ENCODE measurements at places on chromosomes 13 and 19.

- DNase-seq, result peak; percentile 39
Observed at GRCh38 chr19:31436121-31436776, 87.0 kb upstream of the TSHZ3 start.

GRCh38 chr13:108360139-108360538 is 90.6 kb downstream of the TNFSF13B start:
- DNase-seq, result no peak

- no peak for DNase-seq
Observed at GRCh38 chr19:14603990-14604387, 21.1 kb downstream of the CLEC17A start.

DNA sequence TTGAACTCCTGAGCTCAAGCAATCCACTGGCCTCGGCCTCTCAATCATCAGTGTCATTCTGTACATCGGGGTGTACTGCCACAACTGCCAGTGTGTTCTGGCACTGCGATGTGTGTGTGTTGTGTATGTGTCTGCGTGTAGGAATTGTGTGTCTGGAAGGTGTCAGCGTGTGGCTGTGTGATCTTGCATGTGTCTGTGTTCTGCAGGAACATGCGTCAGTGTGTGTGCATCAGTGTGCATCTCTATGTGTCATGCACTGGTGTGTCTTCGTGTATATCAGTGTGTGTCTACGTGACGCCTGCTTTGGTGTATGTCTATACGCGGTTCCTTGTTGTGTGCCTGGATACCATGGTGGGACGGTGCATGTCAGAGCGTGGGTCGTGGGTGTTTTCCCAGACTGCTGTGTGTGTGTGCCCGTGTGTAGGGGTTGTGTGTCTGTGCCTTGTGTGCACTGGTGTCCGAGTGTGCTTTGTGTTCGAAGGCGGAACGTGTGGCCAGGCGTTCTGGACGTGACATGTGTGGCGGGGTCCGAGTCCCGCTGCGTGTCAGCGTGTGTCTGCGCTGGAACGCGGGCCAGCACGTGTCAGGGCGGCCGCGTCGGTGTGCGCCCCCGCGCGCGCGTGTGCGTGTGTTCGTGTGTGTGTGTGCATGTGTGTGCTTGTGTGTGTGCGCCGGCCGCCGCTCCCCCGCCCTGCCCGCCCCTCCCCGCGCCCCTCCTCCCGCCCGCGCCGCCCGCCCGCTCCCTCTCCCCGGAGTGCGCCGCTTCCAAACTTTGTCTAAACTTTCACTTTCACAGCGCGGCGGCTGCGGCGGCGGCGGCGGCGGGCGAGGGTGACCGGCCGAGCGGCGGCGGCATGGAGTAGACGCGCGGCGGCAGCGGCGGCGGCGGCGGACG is at the start of gene NFIX:
Gene NFIX, plus strand, starts transcription at position 775 of the 895 bp plus-strand sequence. CDS start 363 bp downstream, outside the sequence.
- DNase-seq, result peak; percentile 89

DNA sequence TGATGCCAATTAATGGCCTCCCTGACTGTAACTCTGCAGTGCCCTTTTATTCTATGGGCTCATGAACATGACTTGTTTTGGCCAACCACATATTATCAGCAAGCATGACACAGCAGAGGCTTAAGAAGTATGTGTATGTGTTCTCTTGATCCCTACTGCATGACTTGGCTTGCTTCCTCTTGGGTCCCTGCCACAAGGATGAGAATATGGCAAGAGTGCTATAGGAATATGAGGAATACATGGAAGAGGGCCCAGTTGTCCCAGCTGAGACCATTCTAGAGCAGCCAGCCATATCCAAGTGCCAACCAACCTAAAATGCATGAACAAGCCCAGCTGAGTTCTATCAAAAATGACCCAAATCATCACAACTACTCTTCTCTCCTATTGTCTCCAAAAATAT is 576.7 kb upstream of the PCDH9 start:
- no peak for DNase-seq

- DNase-seq, result no peak
Observed at GRCh38 chr13:48624858-48625257, 28.9 kb upstream of the CYSLTR2 start.

DNA sequence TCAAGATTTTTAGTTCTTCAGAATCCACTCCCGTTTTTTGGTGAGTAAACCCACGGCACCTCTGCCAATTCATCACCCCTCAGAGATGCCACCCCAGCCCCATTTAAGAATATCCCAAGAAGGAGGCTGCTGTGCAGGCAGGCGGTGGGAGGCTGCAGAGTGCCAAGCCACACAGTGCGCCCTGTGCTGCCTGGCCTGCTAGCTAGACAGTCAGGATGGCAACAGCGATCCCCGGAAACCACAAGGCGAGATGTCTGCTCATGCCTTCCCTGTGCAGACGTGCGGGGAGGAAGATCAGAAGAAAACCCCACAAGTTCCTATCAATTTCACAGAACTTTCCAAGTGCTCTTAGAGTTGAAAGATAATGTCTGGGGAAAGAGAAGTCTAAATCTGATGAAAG is 64.8 kb upstream of the GPR183 start:
- no peak for DNase-seq

DNA sequence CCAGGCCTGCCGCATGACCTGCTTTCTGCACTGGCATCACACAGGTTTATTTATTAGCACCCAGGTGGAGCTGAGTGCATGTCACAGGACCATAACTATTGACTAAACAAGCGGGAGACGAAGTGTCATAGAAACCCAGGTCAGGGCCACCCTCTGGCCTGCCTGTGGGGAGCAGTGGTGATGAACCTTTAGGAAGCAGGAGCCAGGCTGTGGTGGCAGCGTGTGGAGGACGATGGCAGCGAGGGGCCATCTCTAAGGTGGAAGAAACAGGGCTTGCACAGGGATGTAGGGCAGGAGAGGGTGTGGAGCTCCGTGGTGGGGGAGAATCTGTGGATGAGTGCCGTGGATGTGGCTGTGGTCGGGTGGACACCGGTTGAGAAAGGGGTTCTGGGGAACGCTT is 275.3 kb downstream of the TEX29 start:
- DNase-seq, result no peak

DNA sequence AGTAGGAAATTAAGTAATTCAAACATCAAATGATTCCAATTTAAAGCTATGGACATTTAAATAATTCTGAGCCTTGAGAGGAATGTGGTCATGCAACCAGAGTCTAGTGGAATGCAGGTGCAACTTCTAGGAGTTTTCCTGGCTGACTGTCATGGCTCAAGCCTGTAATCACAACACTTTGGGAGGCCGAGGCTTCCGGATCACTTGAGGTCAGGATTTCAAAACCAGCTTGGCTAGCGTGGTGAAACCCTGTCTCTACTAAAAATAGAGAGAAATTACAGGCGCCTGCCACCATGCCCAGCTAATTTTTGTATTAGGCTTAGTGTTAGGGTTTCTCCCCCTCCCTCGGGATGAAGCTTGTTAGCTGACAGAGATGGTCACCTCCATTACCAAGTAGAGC is 6.4 kb downstream of the ZNF808 start:
- DNase-seq, result no peak

- peak; percentile 46 for DNase-seq
Observed at GRCh38 chr13:101763191-101763590, 310.7 kb downstream of the ITGBL1 start.

DNA sequence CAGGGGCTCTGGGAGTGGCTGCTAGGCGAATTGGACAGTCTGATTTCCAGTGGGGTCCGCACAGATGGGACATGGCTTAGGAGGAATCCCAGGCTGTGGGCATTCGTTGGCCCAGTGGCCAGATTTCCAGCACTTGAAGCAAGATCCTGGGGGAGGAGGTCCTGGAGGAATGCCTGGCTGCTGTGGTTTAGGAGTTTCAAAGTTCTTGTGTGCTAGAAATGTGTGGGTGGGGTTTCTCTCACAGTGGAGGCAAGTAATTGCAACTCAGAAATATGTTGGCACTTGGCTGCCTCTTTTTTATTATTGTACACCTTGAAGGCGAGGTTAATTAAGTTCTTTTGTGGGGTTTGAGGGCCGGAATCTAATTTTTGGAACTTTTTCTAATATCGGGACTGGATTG is 17.1 kb downstream of the IGFL3 start:
- DNase-seq, result peak; percentile 85

GRCh38 chr13:23203516-23203915 is 22.7 kb downstream of the SGCG start:
- DNase-seq, result no peak

DNA sequence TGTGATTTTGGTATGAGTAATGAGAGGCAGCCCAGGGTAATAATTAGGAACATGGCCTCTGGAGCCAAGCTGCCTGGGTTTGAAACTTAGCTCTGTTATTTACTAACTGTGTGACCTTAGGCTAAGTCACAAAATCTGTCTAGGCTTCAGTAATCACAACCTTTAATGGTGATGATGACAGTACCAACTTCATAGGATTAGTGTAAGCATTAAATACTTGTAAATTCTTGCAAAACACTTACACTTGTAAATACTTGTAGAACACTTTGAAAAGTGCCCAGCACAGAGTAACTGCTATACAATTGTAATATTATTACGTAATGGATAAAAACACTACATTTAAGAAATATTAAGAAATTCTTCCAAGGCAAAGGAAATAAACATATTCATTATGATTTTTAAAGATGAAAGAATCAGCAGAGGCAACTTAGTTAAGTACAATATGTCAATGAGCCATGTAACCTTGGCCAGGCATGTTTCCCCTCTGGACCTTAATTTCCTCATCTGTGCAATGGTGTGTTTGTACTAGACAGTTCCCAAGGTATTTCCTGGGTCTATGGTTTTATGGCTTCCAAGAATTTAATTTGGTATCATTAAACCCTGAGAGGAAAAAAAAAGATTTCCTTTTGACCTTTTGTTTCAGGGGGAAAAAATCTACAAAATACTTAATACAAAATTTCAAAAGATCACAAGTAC is 628.5 kb upstream of the KLHL1 start:
- no peak for DNase-seq

GRCh38 chr13:74687442-74688182 is 553.4 kb upstream of the KLF12 start:
- DNase-seq, result no peak

- DNase-seq, result no peak
Observed at GRCh38 chr13:55345224-55345623, 1795.5 kb upstream of the PRR20A start.

GRCh38 chr13:45040173-45040572 is 50.8 kb downstream of the GPALPP1 start:
- no peak for DNase-seq

GRCh38 chr19:1475751-1476437 is 3.1 kb downstream of the C19orf25 start:
- DNase-seq, result no peak

- no peak for DNase-seq
Observed at GRCh38 chr13:101210774-101211173, 205.5 kb downstream of the NALCN start.

DNA sequence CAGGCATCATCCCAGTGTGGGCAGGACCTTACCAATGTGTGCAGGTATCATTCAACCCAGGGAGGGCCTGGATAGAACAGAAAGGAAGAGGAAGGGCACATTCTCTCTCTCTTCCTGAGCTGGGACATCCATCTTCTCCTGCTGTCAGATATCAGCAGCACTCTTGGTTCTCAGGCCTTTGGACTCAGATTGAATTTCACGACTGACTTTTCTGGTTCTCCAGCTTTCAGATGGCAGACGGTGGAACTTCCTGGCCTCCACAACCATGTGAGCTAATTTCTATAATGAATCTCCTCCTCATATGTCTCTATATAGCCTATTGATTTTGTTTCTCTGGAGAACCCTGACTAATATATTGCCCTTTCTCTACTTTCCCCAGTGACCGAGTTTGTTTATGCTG is 77.3 kb downstream of the OLFM4 start:
- no peak for DNase-seq

DNA sequence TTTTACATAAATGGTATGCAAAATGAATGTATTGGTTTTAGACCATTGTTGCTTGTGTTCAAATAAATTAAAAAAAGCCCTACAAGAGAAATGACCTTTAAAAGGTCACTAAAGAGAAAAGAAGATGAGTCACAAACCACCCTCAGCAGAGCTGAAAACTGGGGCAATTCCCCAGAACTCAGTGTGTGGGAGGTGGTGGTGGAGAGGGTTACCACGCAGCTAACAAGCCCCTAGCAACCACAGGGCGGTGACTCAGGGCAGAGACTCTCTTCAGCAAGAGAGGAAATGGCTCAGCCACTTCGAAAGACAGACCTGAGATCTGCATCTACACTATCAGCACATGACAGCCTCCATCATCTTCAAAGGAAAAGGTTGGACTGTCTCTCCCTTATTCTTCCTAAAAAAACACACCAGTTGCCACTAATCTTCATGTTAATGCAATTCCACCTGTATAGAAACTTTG is 29.4 kb upstream of the NDFIP2 start:
- peak; percentile 87 for DNase-seq

GRCh38 chr19:35776102-35776788 is 881 bp downstream of the ARHGAP33 start:
- DNase-seq, result no peak

DNA sequence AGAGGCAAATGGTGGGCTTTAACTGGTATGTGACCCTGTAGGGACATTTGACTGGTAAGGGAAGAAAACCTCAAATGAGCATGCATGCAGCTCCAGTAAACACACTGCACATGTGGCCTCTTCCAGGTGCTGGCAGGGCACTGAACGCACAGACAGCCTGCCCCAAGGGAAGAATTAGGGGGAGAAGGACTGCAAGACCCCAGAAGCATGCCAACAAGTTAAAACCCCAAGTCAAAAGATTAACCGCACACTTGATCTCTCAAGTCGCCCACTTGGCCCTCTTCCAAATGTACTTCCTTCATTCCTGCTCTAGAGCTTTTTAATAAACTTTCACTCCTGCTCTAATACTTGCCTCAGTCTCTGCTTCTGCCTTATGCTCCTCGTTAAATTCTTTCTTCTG is 46.9 kb upstream of the SLITRK1 start:
- no peak for DNase-seq

GRCh38 chr19:14694641-14695266 is 4.9 kb downstream of the ZNF333 start:
- no peak for DNase-seq

GRCh38 chr13:98399756-98400155 is 177.2 kb downstream of the STK24 start:
- no peak for DNase-seq

GRCh38 chr19:13270514-13271105 is 120.4 kb downstream of the IER2 start:
- no peak for DNase-seq

DNA sequence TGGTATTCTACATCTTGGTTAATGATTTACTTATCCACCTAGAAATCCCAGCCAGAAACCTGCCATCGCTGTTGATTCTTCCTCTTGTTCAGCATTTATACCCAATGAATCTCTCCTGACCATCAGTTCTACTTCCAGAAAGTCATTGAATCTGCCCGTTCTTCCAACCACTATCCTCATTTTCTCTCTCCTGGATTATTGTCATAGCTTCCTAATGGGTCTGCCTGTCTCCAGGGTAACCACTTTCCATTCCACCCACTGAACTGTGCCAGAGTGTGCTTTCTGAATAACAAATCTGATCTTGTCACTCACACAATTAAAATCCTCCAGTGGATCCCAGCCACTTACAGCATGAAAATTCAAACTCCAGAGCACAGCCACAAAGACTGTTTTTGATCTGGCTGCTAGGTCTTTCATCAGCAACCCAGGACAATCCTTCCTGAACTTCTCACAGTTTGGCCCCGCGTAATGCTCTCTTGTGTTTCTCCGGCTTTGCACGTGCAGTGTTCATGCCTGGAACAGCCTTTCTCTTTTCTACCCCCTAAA is 330.6 kb downstream of the SPRY2 start:
- DNase-seq, result peak; percentile 48

All from astrocyte of the hippocampus (primary cell).